ENCODE measurements at places on chromosomes 2 and 18.

DNA sequence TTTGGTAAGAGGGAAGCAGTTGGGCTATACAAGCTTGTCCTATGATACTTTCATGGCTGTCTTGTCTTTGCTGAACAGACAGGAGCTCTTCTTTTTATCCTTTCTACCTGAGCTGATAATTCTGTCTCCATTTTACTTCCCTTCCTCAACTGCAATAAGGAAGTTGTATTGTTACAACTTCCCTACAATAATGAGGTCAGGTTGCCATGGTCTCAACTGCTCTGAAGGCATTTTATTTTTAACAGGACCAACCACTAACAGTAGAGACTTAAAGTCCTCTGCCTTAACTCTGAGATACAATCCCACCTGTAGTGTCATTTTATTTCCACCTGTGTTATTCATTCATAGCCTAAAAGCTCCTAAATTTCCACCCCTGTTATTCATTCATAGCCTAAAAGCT, 118.6 kb upstream of the PGAP1 start:
- DNase-seq = no peak

GRCh38 chr2:84424152-84424551, 34.9 kb downstream of the SUCLG1 start:
- DNase-seq = no peak

- DNase-seq = no peak
These were observed 138.9 kb downstream of the DYSF start for GRCh38 chr2:71592181-71592711.

- DNase-seq = no peak
These were observed 5.6 kb downstream of the ZAP70 start for GRCh38 chr2:97718942-97719341.

- DNase-seq = no peak
These were observed 510.6 kb downstream of the ERBB4 start for GRCh38 chr2:212027681-212028628.

GRCh38 chr2:132677661-132678060, 7.7 kb upstream of the LYPD1 start:
- DNase-seq = no peak

- no peak for DNase-seq
These were observed 2.2 kb downstream of the HMSD start for GRCh38 chr18:63951302-63951705.

- no peak for DNase-seq
These were observed 229.1 kb upstream of the RASGRP3 start for GRCh38 chr2:33247365-33247764.

- no peak for DNase-seq
These were observed 487 bp downstream of the STARD6 start for GRCh38 chr18:54357082-54357659.

DNA sequence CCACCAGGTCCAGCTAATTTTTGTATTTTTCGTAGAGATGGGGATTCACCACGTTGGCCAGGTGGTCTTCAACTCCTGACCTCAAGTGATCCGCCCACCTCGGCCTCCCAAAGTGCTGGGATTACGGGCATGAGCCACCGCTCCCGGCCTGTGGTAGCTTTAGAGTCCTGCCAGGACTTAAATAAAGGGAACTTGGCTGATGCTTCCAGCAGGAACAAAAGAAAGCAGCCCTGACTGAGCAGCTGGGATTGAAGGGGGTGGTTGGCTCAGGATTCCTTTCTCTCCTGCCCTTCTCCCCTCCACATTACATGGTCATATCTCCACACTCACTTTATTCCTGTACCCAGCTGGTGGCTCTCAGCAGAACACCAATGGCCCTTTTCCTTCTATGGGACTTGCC, 20.0 kb downstream of the EFHD1 start:
- DNase-seq = no peak

DNA sequence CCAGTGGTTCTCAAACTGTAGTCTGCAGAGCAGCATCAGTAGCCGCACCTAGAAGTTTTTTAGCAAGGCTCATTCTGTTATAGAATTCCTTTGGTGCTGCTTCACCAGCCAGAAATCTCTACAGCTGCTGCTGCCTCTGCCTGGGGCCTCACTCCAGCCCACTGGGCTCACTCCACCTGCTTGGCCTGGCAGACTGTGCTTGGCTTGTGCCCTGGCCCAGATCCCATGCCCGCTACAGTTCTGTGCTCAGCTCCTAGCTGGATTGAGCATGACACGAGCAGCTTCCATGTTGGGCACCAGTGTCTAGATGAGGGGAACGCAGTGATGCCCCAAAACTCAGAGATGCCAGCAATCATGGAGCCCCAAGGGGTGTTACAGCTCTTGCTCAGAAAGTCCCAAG, 22.6 kb downstream of the MAPK4 start:
- DNase-seq = no peak

DNA sequence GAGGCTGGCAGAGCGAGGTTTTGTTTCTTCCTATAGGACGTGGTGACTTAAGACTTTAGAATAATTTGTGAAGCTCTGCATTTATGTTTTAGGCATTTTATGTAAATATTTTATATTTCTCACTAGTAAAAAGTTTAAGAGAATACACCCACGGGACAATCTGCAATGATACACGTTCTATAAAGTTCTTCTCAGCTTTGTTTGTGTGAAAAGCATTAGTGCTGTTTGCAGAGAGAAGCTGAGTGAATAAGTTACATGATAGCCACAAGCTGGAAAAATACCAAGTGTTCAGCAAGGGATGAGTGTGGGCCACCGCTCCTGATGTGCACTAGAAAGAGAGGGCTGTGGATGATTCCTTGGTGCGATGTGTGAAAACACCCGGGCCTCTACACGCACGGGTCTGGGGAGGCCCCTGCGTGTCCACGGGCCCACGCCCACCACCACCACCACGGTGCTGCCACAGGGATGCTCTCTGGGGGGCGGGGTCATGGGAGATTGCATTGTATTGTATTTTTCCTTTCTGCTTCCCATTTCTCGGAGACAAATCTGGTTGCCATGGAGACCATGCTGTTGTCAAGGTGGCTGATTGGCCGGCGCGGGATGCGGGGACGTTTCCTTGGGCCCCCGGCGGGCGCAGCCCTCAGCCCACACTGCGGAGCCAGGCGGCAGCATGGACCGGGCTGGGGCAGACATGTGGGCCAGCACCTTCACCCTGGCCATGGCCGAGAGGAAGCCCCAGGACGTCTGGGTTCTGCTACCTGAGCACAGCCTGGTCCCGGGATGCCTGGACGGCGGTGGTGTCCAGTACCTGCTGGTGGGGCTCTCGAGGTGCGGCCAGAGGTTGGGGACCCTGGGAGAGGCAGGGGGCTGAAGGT, at the start of gene RTP5:
TSS of gene RTP5 (plus strand) at position 643 of the 875 bp plus-strand sequence. CDS start at position 671, 28 bp downstream.
- no peak for DNase-seq

DNA sequence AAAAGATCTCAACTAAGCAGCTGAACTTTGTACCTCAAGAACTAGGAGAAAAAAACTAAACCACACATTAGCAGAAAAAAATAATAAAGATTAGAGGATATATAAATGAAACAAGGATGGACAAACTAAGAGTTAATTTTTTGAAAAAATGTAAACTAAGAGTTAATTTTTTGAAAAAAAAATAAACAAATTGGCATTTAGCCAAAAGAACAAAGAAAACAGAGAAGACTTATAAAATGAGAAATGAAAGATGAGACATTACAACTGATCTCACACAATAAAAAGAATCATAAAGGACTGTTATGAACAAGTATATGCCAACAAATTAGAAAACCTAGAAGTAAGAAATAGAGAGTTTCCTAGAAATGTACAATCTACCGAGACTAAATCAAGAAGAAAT, 859.2 kb upstream of the GYPC start:
- no peak for DNase-seq

GRCh38 chr18:56402872-56403516, 235.4 kb downstream of the TXNL1 start:
- no peak for DNase-seq

DNA sequence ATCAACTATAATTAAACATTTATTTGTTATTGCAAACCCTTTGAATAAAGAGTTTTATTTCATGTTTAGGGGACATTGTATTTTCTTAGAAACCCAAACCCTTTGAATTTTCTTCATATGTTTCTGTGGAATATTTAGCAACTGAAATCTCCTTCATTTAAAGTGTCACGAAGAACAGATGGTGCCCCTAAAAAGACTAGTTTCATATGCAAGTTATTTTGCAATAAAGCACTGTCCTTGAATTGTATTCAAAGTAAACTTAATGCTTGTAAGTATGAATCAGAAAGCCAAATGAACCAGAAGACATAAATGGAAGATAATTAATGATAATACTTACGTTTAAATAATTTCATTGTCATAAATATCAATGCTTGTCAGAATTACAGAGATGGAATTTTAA, 151.9 kb upstream of the CWC22 start:
- no peak for DNase-seq

- DNase-seq = no peak
These were observed 372.9 kb downstream of the ARL6IP6 start for GRCh38 chr2:153091344-153091743.

- no peak for DNase-seq
These were observed 279.6 kb upstream of the ID2 start for GRCh38 chr2:8402222-8402621.

DNA sequence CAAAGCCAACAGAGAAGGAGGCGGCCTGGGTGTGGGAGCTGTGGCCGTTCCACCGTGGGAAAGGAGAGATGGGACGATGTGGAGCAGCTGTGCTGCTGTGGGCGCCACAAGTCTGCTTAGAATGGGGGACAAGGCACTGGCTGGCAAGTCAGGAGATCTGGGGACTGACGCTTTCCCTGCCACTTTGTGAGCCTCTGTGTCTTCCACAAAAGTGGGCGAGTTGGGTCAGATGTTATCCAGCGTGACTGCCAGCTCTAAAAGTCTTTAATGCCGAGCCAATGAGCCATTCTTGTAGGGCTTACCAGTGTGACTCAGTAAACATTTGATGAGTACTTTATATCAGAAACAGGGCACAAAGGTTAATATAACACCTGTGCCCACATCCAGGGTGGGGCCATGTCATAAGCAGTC, 113.6 kb upstream of the MGAT5 start:
- no peak for DNase-seq

DNA sequence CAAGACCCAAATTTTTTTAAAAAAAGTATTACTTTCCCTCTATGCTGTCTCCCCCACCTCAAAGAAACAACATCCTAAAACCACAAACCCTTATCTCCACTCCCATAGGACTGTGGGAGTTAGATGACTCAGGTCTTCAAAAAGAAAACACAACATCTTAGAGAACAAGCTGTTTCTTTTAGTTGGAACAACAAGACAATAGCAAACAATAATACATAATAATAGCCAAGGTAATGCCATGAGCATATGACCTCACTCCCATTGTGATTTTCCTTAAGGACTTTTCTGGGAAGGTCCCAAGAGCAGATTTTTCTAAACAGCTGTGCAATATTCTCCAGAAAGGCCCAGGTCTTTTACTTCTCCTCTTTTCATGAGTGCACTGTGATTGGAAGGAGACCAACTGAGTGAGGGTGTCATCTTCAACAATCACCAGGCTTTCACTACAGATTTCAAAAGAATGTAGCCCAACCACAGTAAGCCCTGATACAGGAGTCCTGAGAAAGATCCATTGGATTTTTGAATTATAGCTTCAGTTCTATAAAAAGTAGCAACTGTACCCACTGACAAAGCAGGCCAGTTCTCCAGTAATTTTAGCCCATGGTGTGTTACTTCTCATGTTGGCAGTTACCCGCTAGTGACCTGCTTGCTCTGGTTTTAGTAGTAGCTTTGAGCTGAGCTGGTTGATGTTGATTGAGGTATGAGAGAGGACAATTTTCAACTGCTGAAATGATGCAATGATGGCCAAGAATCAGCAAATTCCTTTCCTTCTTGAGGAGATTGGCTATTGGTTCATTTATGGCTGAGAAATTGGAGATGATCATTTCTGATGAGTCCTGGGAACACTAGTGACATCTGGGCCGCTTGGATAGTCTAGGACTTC, 144.5 kb upstream of the TCF4 start:
- no peak for DNase-seq

DNA sequence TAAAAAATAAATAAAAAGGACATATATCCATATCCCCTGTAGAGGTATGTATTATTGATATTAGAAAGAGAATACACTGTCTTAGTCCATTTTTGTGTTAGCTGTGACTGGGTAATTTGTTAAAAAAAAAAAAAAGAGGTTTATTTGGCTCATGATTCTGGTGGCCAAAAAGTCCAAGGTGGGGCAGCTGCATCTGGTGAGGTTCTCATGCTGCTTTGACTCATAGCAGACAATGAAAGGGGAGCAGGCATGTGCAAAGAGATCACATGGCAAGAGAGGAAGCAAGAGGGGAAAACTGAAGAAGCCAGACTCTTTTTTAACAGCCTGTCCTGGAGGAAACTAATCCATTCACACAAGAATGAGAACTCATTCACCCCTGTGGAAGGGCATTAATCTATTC, 101.6 kb upstream of the MAP4K3 start:
- no peak for DNase-seq

DNA sequence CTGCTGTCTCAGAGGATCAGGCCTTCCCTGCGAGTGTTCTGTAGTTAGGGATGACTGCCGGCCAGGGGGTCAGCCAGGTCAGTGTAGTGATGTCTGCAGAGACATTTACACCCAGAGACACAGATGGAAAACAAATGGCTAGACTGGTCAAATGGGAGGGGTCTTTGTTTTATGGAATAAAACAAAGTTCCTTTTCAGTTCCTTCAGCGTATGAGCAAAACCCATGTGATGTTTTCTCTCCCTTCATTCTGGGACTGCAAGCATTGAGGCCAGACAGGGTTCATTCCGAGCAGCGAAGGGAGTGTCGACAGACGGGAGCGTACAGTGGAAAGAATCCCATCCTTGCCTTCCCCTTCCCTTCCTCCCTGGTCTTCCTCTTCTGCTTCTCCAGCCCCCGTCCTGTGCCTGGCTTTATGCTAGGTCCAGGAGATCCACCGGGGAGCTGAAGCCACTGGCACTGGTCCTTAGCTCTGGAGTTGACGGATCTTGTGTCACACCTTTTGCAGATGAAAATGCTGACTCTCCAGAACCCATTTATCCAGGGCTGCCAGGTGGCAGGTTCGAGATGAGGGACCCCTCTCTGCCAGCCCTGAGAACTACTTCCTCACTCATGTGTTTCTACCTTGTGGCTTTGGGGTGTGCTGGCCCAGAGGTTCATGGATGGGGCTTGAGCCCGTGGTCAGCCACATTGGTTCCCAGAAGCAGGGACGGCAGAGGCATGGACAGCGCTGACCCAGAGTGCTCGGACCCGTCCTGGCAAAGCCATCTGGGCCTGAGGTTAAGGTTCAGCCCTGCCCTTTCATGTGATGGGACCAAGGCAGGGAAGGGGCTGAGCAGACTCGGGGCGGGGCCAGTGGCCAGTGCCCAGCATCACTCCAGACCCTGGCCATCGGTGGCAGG, 24.2 kb downstream of the ITGB1BP1 start:
- DNase-seq = no peak

GRCh38 chr2:237674731-237675276, 47.4 kb downstream of the LRRFIP1 start:
- peak; percentile 65 for DNase-seq

GRCh38 chr2:187612857-187613256, 58.6 kb upstream of the TFPI start:
- DNase-seq = no peak

DNA sequence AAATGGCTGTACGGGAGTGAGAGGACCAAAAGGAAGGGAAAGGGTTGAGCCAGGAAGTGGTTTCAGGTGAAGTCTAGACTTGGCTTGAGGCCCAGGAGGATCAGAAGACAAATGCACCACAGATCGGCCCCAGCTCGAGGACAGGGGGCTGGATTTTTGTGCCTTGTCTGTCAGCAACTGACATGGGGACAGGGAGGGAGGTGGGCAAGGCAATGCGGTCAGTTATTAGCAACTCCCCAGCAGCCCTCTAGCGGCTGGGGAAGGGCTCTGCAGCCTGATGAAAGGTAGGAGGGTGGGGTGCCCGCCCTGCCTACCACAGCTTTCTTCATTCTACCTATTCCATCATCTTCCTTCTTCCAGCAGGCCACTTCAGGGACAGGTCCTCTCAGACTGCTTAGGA, 50.0 kb downstream of the CPO start:
- DNase-seq = no peak

GRCh38 chr2:24360963-24361330, 611 bp upstream of the ITSN2 start:
- no peak for DNase-seq

Data from GM12864 (cell line).